Thyroid gland (tissue), 4 donors: ENCODE measurements at places on chromosomes 7 and 10. TPM values are rescaled to one million over a fixed set of nuclear protein-coding genes. Genes with fewer than 3 reads are reported as not detected.

The ASB13 gene
- 9.9 TPM for total RNA-seq

The PANK1 gene
- total RNA-seq: 20.6 TPM

The GDF2 gene
- not detected for total RNA-seq

The FAM237B gene
- total RNA-seq: not detected

The FZD8 gene
- total RNA-seq: 21.5 TPM

The TAS2R4 gene
- total RNA-seq: 1.8 TPM

The OR2A5 gene
- total RNA-seq: not detected

The WNT8B gene
- total RNA-seq: not detected

The PPP1R17 gene
- not detected for total RNA-seq

The LIPJ gene
- total RNA-seq: 3.4 TPM

The RBP3 gene
- not detected for total RNA-seq

The GBF1 gene
- total RNA-seq: 68.3 TPM

The CHST3 gene
- total RNA-seq: 16.9 TPM

The KIAA1217 gene
- 80.1 TPM for total RNA-seq

The PTPRZ1 gene
- not detected for total RNA-seq

- H3K4me3 ChIP-seq: no peak overlapping the region
- H3K4me1 ChIP-seq: no peaks in the 10 kb centered on the region
- no peak overlapping the region for H3K27ac ChIP-seq
- H3K36me3 ChIP-seq: no peaks in the 10 kb centered on the region
- no peaks in the 10 kb centered on the region for H3K27me3 ChIP-seq
- no peak for DNase-seq
These were observed 97.9 kb upstream of the KLF14 start for GRCh38 chr7:130831817-130832481.

DNA sequence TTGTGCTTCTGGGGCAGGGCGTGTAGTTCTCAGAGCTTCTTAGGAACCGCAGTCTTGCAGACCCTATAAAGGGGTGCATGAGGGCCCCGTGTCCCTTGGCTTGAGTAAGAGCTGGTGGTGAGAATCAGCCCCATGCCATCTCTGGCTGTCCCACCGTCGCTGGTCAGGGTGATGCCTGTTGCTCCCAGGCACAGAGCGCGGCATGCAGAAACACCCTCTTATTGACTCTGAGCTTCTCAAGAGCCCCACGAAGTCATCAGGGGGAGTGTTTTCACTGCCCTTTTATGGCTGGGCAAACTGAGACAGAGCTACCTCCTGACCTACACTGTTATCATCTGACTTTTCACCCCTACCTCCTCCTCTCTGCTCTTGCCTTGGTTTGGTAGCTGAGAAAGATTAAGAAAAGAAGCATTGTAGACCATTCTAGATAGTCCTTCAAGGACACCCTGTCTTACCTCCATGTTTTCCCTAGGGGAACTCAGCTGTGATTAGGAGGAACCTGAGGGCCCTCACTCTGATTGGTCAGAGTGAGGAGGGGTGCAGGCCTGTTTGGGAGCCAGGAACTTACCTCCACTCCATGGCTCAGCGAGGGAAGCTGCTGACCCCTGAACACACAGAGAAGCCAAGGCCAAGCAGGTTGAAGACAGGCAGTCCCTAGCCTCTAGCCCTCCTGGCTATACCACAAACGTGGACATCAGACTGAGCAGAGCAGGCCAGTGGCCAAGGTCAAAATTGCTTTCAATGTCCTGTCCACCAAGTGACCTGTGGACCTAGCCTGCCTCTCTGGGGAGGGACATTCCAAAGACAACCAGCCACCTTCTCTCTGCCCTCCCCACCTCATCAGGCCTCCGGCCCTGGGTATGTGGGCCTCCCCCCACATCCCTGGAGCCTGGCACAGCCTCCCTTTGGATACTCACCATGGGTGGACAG, 17.6 kb downstream of the UNC5B start:
- no peaks in the 10 kb centered on the region for H3K36me3 ChIP-seq
- no peak for DNase-seq
- no peak overlapping the region for H3K4me3 ChIP-seq
- peaks cover 5% of the 10 kb centered on the region for H3K4me1 ChIP-seq
- no peak overlapping the region for H3K27ac ChIP-seq

GRCh38 chr7:80637911-80638765, at the start of gene CD36:
CD36 (plus strand) TSS chr7:80638642; CDS start chr7:80646741, 8,099 bp downstream.
- H3K4me3 ChIP-seq: no peak within 1 kb of the TSS
- no peaks in the 10 kb centered on the region for H3K36me3 ChIP-seq
- no peaks in the 10 kb centered on the region for H3K4me1 ChIP-seq
- H3K27me3 ChIP-seq: no peaks in the 10 kb centered on the region
- no peak for DNase-seq

DNA sequence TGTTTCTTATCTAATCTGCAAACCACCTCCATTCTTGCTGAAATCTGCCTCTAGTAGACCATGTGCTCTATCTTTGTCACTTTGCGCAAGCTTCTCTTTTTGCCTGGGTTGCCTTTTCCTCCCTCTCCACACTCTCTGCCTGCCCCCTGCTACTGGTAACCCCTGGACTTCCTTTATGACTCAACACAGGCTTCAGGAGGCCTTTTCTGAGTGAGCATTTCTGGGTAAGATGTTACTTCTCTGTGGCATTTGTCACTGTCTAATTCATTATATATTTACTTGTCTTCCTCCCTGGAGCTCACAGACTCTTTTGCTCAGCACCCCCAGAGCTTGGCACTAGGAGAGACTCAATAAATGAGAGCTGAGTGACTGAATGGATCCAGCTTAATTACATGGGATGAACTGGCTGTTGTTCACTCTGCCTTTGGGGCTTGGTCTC, 8.4 kb downstream of the GOLGA7B start:
- no peak for DNase-seq
- H3K27me3 ChIP-seq: no peaks in the 10 kb centered on the region

- no peak overlapping the region for H3K27ac ChIP-seq
- H3K27me3 ChIP-seq: no peaks in the 10 kb centered on the region
- no peaks in the 10 kb centered on the region for H3K36me3 ChIP-seq
- H3K4me3 ChIP-seq: no peak overlapping the region
- peaks cover 22% of the 10 kb centered on the region for H3K4me1 ChIP-seq
These were observed 48.1 kb downstream of the GNAI1 start for GRCh38 chr7:80182630-80183276.

- no peak for DNase-seq
- H3K36me3 ChIP-seq: no peaks in the 10 kb centered on the region
- no peaks in the 10 kb centered on the region for H3K4me1 ChIP-seq
- H3K27me3 ChIP-seq: no peaks in the 10 kb centered on the region
These were observed 228.3 kb downstream of the ADARB2 start for GRCh38 chr10:1509011-1509530.

- peaks cover 57% of the 10 kb centered on the region for H3K4me1 ChIP-seq
- H3K27me3 ChIP-seq: no peaks in the 10 kb centered on the region
- no peaks in the 10 kb centered on the region for H3K36me3 ChIP-seq
These were observed 102.7 kb downstream of the CUBN start for GRCh38 chr10:17026686-17027485.

DNA sequence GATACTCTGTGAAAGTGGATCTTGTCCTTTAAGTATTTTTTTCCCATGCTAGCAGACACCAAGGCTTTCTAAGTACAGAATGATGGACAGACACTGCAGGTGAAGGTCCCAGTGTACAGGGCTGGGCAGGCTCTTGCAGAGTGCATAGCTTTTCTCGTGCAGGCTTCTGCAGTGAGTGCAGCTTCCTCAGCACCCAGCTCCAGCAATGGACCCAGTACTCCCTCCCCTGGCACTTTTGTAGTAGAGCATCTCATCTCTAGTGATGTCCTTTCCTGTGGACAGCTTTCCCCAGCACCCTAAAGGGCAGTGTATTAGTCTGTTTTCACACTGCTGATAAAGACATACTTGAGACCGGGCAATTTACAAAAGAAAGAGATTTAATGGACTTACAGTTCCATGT, 104.3 kb downstream of the CUL2 start:
- no peaks in the 10 kb centered on the region for H3K27me3 ChIP-seq
- no peaks in the 10 kb centered on the region for H3K4me1 ChIP-seq
- no peak overlapping the region for H3K4me3 ChIP-seq
- peak; percentile 26 for DNase-seq
- no peak overlapping the region for H3K27ac ChIP-seq
- H3K36me3 ChIP-seq: no peaks in the 10 kb centered on the region

DNA sequence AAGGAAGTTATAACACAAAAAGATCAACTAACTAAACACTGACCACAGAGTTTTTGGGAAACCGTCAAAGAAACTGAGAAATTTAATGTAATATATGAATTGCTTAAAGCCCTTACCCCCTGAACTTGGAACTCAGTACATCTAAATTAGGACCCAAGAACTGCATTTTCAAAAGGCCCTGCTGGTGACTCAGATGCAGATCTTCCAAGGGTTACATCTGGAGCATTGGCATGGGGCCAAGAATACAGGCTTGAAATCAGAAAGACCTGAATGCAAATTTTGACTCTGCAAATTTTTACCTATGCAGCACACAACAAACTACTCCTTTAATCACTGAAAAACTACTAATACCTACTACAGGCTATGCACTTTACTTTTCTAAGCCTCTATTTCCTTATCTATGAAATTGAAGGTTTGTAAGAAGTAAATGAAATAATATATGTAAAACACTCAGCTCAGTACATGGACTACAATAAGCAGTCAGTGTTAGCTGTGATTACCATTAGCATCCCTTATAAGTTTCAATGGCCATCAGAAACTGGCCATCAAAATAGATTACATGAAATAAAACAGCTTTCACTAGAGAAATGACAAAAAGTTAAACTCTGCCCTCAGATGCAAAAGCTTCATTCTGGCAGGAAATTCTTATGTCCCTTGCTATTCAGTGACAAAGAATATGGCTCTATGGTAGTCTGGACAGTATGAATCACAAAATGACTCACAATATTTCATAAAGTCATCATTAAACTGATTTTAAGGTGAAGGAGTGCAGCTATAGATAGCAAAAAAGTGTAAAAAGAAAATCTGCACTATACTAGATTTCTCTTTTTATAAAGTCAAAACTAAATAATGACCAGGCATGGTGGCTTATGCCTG, 43.6 kb downstream of the NSUN6 start:
- H3K4me1 ChIP-seq: peaks cover 15% of the 10 kb centered on the region
- H3K36me3 ChIP-seq: no peaks in the 10 kb centered on the region
- DNase-seq: peak; percentile 33
- H3K4me3 ChIP-seq: no peak overlapping the region

- peak; percentile 17 for DNase-seq
- H3K4me1 ChIP-seq: no peaks in the 10 kb centered on the region
- no peaks in the 10 kb centered on the region for H3K27me3 ChIP-seq
- no peak overlapping the region for H3K4me3 ChIP-seq
- no peak overlapping the region for H3K27ac ChIP-seq
These were observed 196.9 kb upstream of the RHOBTB1 start for GRCh38 chr10:61140765-61141392.

DNA sequence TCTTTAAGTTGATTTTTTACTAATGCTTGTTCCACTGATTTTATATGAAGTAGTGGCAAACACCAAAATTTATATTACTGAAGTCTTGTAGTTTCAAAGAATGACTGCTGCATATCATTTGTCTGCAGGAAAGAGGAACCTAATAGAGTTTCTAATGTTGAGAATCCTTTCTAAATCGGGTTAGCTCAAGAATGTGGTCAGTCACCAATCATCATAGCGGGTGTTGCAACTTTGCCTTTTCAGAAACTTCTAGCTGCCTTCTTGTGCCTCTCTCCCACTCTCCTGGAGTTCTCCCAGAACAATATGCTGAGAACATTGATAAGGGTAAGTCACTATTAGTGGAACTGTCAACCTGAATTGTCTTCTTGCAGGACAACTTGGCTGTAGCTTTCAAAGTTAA, 524.8 kb upstream of the SORCS1 start:
- no peak overlapping the region for H3K4me3 ChIP-seq
- no peaks in the 10 kb centered on the region for H3K27me3 ChIP-seq
- H3K4me1 ChIP-seq: no peaks in the 10 kb centered on the region
- DNase-seq: no peak
- no peaks in the 10 kb centered on the region for H3K36me3 ChIP-seq
- no peak overlapping the region for H3K27ac ChIP-seq

- H3K4me1 ChIP-seq: peaks cover 3% of the 10 kb centered on the region
- no peaks in the 10 kb centered on the region for H3K27me3 ChIP-seq
- no peak for DNase-seq
- H3K4me3 ChIP-seq: no peak overlapping the region
- H3K27ac ChIP-seq: no peak overlapping the region
These were observed 20.7 kb downstream of the COX15 start for GRCh38 chr10:99711129-99711719.

GRCh38 chr7:32170838-32171237, 100.6 kb upstream of the PDE1C start:
- H3K4me3 ChIP-seq: no peak overlapping the region
- no peaks in the 10 kb centered on the region for H3K27me3 ChIP-seq
- H3K27ac ChIP-seq: no peak overlapping the region
- DNase-seq: no peak

- no peak overlapping the region for H3K27ac ChIP-seq
- no peaks in the 10 kb centered on the region for H3K4me1 ChIP-seq
- H3K36me3 ChIP-seq: no peaks in the 10 kb centered on the region
- H3K27me3 ChIP-seq: no peaks in the 10 kb centered on the region
- no peak for DNase-seq
These were observed 97.0 kb downstream of the BAMBI start for GRCh38 chr10:28774051-28774995.

GRCh38 chr10:130230611-130231010, 94.4 kb downstream of the GLRX3 start:
- DNase-seq: no peak
- H3K4me3 ChIP-seq: no peak overlapping the region
- H3K27ac ChIP-seq: no peak overlapping the region
- no peaks in the 10 kb centered on the region for H3K27me3 ChIP-seq

DNA sequence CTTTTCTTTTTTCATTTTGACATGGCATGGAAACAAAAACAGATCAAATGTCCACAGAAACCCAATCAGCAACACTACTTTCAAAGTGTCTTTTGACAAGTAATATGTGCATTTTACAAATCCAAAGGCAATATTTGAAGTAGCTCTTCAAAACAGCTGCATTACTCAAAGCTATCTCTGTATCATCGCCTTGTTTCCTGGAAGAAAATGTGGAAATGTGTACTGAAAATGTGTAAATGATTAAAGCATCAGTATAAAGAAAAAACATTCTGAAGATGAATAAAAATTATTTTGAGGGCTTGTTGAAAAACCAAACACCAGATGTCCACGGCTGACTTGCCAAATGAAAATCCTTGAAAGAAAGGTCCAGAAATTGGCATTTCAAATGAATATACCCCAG, 16.5 kb upstream of the ITGB8 start:
- H3K27ac ChIP-seq: no peak overlapping the region
- H3K36me3 ChIP-seq: no peaks in the 10 kb centered on the region
- no peaks in the 10 kb centered on the region for H3K4me1 ChIP-seq
- H3K27me3 ChIP-seq: no peaks in the 10 kb centered on the region

DNA sequence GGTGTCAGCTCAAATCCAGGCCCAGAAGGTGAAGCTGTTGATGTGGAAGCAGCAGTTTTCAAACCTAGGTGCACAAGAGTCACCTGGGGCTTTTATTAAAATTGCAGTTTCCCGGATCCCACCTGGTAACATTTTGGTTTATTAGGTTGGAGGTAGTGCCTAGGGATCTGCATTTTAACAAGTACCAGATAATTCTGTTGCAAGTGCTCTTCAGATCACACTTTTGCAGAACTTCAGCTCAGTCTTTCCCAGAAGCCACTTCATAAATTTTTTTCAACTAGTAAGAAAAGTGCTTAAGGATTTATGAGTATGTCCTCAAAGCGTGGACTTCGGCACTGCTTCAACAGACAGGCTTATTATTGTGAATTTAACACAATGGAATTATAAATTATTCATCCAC, 213.8 kb downstream of the ADRA2A start:
- no peaks in the 10 kb centered on the region for H3K36me3 ChIP-seq
- H3K4me3 ChIP-seq: no peak overlapping the region
- no peaks in the 10 kb centered on the region for H3K4me1 ChIP-seq
- no peak overlapping the region for H3K27ac ChIP-seq
- no peaks in the 10 kb centered on the region for H3K27me3 ChIP-seq
